ENCODE measurements at places on chromosomes 4 and X.

DNA sequence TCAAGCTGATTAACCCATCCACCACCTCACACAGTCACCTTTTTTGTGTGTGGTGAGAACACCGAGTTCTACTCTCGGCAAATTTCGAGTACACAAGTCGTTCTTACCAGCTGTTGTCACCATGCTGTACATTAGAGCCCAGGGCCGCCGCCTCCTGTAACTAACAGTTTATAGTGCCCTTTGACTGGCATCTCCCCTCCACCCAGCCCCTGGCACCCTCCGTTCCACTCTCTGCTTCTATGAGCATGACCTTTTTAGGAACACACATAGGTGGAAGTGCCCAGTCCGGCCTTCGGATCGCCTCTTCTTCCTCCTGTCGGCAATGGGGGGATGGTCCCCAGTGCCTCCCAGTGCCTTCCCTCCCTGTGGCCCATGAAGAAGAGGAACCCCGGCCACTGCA, 141.4 kb downstream of the STK32B start:
- no peak for DNase-seq

GRCh38 chr4:80053140-80053910, 19.7 kb downstream of the ANTXR2 start:
- no peak for DNase-seq

DNA sequence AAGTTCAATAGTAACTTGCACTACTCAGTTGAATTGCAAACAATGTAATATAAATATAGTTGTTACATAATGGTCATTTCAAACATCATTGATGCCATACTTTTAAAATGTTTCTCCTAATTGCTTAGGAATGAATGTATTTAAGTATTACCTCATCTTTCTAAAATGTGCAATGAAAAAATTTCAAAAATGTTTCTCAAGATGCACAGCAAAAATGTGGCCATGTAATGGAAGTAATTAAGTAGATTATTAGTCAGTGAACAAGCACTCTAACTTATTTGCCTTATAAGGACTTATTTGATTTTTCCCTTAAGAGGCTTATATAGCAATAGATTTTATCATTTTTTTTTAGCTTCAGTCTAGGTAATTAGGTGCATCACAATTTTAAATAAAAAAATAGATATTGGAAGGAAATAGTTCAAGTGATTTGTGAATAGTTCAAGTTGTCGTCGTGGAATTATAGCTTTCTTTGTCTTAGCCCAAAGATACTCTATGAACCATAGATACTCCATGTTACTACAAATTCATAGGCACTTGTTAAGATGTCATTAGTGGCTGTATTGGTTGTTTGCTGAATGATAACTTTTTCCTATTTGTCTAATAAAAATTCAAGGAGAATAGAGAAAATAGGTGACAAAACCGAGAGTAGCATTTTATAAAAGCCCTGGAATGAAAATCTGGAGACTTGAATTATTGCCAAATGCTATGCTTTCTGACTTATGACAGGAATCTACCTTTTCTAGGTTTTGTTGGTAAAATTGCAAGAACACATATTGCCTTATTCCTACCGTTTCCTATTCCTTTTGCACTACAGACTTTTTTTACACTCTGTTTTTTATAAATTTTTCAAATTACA, 118.5 kb downstream of the TLL1 start:
- no peak for DNase-seq

DNA sequence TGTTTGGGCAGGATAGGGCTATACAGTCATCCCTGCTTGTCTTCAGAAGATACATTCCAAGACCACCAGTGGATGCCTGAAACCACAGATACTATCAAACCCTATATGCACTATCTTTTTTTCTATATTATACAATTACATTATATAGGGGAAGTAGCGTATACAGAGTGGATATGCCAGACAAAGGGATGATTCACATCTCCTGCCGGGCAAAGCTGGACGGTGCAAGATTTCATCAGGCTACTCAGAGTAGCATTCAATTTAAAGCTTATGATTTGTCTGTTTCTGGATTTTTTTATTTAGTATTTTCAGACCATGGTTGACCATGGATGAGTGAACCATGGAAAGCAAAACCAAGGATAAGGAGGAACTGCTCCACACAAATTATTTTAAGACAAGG, 7.0 kb upstream of the AMTN start:
- DNase-seq: no peak

DNA sequence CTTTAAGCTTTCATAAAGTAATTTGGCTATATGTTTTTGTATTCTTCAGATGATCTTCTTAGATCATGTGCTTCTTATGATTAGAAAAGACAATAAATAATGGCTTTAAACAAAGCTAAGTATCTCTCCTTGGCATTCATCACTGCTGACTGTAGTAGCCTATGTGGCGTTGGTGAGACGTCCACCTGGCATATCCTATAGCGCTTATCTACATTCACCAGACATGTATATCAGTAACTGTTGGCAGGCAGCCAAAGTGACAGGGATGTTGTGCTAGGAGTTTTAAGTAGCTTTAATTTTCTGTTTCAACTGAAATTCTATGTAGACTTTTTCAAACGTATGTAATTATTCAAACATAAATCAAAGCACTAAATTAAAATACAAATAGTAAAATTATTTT, 276.4 kb downstream of the IL15 start:
- no peak for DNase-seq

GRCh38 chr4:110268352-110268751, 69.9 kb upstream of the ELOVL6 start:
- no peak for DNase-seq

GRCh38 chrX:78748846-78749245, 1.3 kb downstream of the LPAR4 start:
- no peak for DNase-seq

DNA sequence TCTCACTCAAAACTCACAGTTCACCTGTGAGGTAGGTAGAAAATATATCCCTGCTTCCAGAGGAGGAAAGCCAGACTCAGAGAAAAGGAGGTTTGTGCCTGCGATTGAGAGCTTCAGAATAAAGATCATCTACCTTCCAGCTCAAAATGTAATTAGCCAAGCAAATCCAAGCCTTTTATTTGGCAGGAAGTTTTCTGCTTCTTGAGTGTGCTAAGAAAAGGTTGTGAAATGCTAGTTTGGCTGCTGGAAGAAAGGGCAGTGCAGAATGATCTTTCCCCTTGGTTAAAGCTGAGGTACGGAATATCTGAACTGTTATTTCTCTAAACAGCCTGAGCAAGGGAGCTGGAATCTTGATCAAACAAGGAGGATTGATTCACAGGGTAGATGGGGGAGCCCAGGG, 59.7 kb upstream of the VCX3B start:
- DNase-seq: no peak

- DNase-seq: no peak
Measured at GRCh38 chr4:71830497-71831190, 46.8 kb upstream of the GC start.

DNA sequence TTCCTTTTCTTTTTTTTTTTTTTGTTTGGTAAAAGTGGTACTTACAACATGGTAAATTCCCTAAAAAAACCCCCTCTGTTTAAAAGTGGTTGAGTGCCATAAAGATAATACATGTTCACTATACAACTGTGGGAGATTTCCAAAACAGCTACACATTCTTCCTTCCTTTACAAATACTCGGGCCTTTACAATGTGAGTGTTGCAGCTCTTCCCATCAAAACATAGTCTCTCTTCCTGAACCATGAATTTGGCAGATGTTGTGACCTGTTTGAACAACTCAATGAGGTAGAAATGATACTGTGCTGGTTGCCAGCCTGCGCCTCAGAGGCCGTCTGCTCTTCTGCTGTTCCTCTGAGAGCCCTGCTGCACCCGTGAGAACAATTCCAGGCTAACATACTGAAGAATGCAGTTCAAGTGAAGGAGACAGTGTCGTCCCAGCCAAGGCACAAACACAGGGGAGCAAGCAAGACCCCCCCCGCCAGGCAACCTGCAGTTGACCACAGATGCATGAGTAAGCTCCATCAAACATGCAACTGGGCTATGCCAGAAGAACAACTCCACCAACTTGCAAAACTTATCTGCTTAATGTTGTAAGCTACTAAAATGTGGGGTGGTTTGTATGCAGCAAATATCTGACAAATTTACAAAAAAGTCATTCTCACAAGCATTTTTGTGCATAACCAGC, 645.0 kb downstream of the PCDH7 start:
- DNase-seq: no peak

DNA sequence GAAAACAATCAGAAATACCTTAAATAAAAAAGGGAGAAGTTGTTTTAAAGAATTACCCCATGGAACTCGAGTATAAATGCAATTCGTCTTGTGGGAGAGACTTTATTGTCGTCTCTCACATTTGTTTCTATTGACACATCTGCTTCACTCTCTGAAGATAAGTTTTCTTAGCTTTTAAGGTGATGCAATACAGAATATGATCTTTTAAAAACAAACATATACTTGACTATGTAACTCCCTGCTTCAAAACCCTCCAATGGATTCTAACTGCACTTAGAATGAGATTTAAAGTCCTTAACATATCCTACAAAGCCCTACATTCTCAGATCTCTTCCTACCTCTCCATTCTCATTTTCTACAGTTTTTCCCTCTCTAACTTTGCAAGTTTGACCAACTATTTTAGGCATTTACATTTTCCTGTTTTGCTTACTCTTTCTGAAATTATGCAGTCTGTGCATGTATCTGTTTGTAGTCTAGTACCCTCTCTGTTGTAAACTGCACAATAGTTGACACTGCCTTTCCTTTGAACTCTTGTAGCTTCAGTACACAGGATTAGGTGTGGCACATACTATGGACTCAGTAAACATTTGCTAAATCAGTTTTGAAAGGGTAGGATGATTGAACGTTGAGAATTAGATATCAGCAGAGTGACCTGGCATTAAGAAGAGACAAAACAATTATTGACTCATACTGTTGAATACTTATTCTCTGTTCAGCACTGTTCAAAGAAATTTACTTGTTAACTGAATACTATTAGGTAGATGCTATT, 59.8 kb downstream of the AGTR2 start:
- DNase-seq: no peak

DNA sequence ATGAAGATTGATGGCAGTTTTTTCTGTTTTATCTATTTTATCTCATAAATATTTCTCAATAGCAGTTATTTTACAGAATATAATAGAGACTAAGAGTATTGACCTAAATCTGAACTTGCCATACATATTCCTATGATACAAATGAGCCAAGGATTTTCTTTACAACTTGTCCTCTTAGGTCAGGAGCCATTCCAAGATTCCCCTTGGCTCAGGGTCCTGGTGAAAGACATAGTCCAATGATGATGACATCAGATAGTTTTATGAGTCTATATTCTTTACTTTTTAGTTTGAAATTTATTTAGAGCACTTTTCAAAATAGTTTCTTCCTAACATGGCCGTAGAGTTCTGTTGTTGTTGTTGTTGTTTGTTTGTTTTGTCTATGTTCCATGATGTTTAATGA, 869.1 kb upstream of the GRID2 start:
- no peak for DNase-seq

DNA sequence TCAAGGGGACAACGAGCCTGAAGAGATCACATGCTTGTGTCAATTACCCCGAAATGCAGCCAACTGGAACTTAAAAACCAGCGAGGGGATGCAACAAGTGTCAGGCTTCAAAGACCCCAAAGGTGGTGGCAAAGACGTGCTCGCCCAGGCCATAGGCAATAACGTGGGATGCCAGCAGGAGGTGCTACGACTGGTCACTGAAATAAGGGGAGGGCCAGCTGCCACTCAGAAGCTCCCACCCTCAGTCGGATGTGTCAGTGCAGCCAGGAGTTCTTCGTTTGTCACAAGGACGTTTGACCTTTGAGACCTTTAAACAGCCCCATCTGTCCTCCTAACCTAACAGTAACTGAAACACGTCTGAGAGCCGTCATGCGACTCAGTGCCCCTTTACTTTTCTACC, 556.8 kb upstream of the PCDH10 start:
- DNase-seq: no peak

- DNase-seq: no peak
Measured at GRCh38 chrX:44674906-44675305, 132.2 kb upstream of the FUNDC1 start.

- no peak for DNase-seq
Measured at GRCh38 chr4:89142691-89143669, 31.6 kb downstream of the TIGD2 start.

DNA sequence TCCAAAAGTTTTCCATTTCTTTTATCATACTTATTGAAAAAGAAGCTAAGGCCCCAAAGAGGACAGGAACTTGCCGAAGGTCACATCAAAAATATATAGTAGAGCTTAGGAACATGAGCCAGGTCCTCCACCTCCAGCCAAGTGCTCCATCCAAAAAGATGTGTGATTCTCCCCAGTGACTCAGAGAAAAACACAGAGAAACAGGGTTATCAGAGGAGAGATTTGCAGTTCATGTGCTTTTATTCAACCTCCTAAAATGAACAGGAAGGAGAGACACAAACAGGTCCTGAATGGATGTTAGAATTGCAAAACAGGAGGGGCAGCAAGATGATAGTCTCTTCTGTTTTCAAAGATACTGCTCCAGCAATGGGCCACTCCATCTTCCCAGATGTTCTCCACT, 19.6 kb upstream of the FGF16 start:
- DNase-seq: no peak

- DNase-seq: no peak
Measured at GRCh38 chr4:172892300-172892699, 276.3 kb upstream of the GALNT7 start.

- DNase-seq: no peak
Measured at GRCh38 chrX:130086447-130087206, 23.7 kb downstream of the ELF4 start.

- no peak for DNase-seq
Measured at GRCh38 chr4:65861993-65862392, 191.7 kb upstream of the EPHA5 start.

GRCh38 chr4:158906073-158906472, 137.2 kb downstream of the FNIP2 start:
- DNase-seq: no peak

DNA sequence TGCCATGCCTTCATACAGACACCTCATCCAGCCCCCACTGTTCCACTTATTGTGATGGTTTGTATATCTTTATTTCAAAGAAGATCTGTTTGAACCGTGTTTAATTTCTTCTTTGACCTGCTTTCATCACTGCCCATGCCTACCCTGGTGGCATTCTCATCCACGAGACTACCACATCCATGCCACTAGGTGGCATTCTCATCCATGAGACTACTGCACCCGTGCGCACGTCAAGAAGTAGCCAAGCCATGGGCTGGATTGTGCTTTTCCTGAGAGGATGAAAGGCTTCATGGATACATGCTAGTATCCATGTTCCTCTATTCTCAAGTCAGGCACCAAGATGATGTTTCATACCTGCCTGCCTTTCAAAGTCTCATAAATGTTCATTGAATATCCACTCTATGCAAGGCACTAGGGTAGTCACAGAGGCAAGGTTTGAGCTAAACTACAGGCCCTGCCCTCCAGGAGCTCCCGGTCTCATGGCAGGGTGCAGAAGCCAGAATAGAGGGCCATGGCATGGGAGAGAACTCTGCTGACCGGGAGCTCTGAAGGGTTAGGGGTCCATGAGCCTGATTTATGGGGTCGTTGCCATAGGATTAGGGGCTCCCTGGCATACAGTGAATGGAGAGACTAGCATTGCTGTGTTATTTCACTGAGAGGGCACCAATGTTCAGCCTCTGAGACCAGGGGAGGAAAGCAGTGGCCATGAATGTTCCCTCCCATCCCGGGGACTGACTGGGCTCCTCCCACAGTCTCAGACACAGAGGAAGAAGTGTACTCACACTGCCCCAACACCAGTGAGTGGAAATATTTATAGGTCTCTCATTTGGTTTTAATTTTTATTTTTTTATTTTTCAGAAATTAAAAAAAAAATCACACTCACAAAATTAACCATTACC, 24.8 kb upstream of the EOLA2 start:
- DNase-seq: no peak

Measured in stimulated activated CD8-positive, alpha-beta memory T cell treated with anti-CD3 and anti-CD28 coated beads, Interleukin-15, amount 100 ng/mL, for 48 hours (primary cell).